ENCODE measurements at places on chromosomes 2 and 18.

- no peak for DNase-seq
Measured at GRCh38 chr2:233223059-233223894, 28.2 kb upstream of the ATG16L1 start.

DNA sequence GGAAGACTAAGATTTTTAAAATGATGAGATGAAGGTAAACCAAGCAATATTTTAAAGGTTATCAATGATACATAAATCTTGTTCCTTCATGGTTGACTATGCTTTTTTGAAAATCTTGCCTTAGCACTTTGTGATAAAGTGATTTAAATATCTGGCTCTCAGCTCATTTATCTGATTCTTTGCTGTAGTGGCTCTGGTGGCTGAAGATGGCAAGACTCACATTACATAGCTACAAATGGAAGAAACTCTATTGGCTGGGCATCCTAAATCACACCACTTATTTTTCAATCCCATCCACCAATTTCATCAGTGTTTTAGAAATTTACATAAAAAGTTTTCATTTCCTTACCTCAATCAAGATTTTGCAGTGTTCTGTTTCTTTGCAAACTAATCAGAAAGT lies 16.6 kb upstream of the APCDD1 start:
- DNase-seq: no peak

DNA sequence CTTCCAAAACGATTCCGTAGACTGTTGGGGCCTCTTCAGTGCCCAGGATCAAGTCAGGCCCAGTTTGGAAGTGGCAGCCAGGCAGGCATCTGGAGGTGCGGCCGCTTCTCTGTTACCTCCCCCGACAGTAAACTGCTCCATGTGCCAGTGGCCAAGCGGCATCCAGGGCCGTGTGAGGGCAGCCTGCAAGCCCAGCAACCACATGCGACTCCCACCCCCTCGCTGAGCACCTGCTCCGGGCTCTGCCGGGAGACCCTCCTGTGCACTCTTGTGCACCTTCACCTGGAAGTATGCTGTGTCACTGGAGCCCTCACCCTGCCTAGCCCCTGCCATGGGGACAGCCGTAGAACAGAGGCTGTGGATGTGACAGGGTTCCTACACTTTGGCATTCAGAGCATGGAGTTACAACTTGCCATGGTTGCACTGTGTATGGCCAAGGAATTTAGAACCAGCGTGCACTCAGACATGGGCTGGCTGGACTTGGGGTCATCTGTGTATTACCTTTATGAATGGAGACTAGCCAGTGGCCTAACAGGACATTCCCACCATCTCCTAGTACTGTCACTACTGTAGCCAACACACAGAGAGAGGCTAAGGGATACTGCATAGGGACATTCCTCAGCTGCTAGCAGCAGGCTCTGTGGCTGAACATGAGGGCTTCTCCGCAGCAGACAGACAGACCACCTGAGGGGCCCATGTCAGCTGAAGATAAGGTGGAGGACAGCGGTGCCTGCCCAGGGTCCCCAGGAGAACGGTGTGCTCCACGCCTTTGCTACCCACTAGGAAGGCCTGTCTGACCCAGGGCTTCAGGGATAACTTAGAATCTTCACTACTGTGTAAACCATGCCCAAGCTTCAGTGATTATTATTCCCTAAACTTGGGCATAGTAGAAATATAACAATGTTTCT lies 25.0 kb upstream of the FAHD2A start:
- DNase-seq: no peak

- peak; percentile 66 for DNase-seq
Measured at GRCh38 chr2:45170191-45171135, 161.2 kb upstream of the SIX2 start.

DNA sequence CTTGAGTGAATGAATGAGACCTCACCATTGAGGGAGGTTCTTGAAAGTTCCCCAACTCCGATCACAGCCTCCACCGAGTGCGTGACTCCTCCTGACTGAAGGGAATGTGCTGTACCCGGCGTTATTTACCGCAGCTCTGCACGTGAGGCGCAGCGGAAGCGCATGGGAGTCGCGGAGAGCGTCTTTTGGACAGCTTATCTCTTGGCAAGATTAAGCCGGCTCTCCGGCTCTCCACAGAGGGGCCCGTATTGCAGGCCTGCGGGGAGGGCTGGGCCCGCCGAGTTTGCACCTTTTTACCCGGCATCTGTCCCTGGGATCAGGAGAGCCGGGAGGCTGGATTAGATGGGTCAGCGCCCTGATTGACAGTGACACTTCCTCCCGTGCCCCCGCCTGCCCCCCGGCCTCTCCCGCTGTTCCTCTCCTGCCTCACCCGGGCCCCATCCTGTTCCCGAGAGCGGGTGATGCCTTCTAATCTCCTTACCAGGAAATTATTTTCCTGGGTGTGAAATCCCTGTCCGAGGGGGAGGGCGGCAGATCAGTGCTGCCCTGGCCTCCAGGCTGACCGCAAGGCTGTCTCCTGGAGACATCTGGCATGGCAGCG lies 176.3 kb downstream of the INHBB start:
- DNase-seq: no peak

GRCh38 chr2:194424683-194425209 lies 1232.3 kb upstream of the SLC39A10 start:
- DNase-seq: no peak

DNA sequence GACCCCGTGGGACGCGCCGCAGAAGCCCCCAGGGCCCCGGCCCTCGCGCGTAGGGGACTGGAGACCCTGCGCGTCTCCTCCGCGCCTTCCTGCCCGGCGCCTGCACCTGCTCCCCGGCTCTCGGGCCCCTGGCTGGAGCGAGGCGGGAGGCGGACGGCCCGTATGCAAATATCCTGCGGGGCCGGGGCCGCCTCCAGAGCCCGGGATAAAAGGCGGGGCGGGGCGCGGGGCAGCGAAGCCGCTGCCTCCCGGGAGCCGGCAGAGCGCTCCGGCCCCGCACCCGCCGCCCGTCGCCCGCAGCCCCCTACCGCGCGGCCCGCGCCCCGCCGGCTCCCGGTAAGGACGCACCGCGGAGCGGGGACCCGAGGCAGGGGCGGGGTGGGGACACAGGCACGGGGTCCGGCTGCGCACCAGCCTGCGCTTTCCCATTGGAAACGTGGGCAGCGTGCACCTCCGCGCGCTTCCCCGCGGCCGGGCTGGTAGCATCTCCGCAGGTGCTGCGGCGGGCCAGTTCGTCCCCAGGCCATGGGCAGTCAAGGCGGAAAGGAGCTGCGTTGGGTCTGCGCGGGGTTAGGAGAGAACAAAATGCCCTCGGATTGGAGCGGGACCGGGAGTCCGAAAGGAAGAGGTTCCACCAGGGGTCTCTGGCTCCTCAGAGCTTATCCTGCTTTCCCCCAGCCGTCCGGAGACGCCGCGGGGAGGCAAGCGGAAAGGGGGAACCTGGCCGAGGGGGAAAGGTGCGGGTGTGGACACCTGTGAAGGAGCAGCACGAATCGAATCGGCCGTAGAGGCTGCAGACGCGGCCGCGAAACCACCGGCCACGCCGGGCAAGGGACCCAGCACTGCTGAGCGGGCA lies at the start of gene ATP6V1C2:
Gene ATP6V1C2 (plus strand): TSS at position 235 of the 856 bp plus-strand sequence. CDS start 1,220 bp downstream, outside the sequence.
- no peak for DNase-seq

GRCh38 chr2:7884338-7884737 lies 797.5 kb upstream of the ID2 start:
- no peak for DNase-seq

DNA sequence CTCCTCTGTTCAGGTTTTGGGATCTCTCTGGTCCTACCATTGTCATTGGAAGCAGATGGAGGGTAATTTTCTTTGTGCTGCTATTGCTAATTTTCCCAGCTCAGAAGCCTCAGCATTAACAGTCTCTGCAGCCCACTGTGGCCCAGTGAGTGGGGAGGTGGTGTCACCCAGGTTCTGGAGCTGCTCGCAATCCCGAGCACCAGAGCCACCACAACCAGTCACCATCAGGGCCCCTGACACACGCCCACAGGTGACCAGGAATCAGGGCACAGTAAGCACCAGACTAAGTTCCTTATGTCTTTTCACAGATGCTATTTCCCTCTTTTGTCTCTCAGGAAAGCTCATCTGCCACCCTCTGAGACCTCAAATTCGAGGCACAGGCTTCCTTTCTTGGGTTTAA lies 87.9 kb downstream of the SEPTIN10 start:
- DNase-seq: peak; percentile 32

DNA sequence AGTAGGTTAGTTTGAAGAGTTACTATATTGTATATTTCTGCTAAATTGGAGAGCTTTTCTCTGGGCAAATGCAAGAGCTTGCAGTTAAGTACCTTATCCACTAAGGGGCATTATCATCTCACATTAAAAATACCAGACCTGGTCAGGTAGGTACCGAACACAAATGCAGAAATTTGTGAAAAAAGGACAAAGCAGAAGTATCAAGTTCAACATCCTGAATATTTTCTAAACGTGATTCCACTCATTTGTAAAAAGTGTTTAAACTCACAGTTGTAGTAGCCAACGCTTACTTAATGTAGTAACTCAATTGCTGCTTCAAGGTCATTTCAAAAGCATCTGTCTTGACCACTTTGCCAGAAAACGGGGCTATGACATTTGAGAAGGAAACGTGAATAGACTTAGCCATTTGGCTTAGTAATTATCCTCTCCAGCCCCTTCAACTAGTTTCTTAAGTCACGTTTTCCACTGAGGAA lies 52.1 kb downstream of the CYRIA start:
- no peak for DNase-seq

GRCh38 chr2:240820607-240821428 lies 799 bp upstream of the KIF1A start:
- DNase-seq: no peak

GRCh38 chr2:162490761-162491470 lies 147.0 kb downstream of the GCA start:
- no peak for DNase-seq

DNA sequence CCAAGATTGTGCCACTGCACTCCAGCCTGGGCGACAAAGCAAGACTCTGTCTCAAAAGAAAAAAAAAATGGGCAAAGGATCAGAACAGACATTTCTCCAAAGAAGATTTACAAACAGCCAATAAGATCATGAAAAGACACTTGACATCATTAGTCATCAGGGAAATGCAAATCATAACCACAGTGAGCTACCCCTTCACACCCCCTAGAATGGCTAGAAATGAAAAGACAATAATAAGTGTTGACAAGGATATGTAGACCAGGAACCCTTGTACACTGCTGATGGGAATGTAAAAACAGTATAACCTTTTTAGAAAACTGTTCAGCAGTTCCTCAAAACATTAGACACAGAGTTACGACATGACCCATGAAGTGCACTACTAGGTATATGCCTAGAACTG lies 18.4 kb upstream of the MTERF4 start:
- no peak for DNase-seq

GRCh38 chr2:226835796-226836547 lies at the start of gene RHBDD1:
TSS of gene RHBDD1 (plus strand) at chr2:226836054. CDS start at chr2:226864694, 28,640 bp downstream.
- DNase-seq: peak; percentile 96

DNA sequence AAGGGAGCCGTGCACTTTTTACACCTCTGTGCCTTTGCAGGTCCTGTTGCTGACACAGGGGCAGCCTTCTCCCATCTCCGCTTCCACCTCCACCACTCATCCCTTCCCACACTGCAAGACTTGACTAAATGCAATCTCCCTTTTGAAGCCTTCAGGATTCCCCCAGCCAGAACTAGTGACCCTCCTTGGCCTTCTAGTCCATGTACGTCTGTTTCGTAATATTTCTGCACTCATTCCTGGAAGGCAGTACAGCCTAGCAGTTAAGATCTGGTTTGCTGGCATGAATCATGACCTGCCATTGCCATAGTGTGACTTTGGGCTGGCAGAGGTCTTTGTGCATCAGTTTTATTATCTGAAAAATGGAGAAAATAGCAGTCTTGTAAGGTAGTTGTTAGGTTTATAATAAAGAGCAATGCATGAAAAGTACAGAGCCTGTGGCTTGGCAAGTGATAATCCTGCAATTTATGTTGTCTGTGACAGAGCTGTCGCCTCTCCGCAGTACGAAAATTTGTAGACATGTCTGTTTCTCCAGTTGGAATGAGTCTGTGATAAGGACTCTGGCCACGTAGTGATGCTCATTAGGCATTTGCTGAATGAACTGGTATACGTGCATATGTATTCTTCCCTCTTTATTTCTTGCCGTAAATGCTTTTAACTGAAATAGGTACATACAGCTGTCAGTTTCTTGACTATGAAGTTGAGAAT lies 36.7 kb downstream of the NCK2 start:
- no peak for DNase-seq

- no peak for DNase-seq
Measured at GRCh38 chr2:124320051-124320688, 295.1 kb downstream of the CNTNAP5 start.

DNA sequence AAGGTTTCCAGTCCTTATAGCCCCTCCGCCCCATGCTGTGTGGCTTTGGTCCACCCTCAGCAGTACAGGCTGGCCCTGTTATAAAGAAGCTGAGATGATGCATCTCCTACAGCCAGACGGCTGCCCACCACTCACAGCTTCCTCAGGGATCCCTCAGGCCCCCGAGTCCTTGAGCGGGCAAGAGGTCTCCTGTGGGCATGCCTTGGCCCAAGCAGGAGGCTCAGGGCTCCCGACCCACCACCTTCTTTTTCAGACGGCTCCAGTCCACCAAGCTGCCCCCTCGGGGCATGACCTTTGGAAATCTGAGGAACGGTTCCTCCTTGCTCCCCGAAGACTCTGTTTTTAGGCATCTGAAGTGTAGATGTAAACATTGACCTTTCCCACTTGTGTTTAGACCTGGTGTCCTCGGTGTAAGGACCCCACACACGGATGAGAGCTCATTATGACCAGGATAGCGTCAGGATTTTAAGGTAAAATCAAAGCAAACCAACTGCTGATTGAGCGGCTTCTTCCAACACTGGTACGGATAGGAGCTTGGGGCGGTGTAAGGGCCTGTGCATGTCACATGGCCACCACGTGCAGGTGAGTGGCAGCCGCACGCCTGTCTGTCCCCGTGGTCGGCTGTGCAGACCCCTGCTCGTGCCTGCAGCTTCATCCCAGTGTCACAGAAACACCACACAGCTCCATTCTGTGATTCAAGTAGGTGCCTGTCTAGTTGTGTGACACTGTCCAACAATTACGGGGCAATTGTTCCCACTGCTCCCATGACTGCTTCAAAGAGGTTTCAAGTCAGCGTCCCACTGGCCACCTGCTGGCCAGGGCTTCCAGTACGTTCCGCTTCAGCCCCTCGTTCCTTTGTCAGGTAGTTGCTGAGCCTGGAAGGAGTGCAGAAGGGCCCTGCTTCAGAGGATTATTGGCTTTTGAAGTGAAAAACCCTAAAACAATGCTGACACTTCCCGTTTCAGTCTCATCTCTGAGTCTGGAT lies 74.7 kb downstream of the NDUFA10 start:
- DNase-seq: no peak

DNA sequence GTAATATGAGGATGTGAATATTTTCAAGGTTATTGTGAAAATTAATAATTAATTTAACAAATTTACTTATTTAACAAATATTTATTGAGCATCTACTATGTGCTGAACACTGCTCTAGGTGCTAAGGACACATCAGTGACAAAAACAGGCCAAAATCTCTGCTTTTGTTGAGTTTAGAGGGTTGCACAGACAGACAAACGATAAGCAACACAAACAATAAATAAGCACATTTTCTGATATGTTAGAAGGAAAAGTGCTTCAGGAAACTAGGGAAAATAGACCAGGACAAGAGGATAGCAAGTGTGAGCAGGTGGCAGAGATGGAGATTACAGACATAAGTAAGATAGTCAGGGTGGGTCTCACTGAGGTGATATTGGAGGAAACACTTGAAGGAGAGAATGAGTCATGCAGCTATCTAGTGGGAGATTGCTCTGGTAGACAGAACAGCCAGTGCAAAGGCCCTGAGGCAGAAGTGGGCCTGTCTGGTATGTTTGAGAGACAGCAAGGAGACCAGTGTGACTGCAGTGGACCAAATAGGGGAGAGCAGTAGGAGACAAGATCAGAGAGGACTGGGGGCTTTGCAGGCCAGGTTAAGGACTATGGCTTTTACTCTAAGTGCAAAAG lies 38.3 kb downstream of the SFXN5 start:
- DNase-seq: no peak

All from right forelimb (tissue), 1 donor.